Cardiac septum (tissue), 1 donor: ENCODE measurements at places on chromosomes 11 and 22. TPM values are rescaled to one million over a fixed set of nuclear protein-coding genes. Genes with fewer than 3 reads are reported as not detected.

ART5 gene
- total RNA-seq, result 1.4 TPM

DNA sequence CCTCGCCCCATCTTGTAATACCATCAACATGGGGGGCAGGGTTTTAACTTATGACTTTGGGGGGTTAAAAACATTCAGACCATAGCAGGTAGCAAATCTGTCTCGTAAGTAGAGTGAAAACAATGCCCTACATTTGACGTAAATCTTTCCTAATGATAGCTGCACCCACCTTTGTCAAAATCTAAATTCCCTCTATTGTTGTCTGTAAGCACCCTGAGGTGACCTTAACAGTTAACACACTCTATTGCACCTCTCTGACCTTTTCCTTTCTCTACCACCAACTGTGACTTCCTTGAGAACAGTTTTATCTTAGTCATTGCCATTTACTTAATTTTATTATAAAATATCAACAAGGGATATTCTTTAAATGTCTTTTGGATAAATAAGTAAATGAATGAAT is 1024.9 kb upstream of the CNTN5 start:
- DNase-seq, result no peak

- peak; percentile 81 for DNase-seq
Measured at GRCh38 chr11:123429913-123430720, at the start of gene GRAMD1B. TSS of gene GRAMD1B (plus strand) at chr11:123430269. CDS start at chr11:123430793, 524 bp downstream.

GRCh38 chr11:79906164-79906563 is 465.3 kb upstream of the TENM4 start:
- no peak for DNase-seq

DNA sequence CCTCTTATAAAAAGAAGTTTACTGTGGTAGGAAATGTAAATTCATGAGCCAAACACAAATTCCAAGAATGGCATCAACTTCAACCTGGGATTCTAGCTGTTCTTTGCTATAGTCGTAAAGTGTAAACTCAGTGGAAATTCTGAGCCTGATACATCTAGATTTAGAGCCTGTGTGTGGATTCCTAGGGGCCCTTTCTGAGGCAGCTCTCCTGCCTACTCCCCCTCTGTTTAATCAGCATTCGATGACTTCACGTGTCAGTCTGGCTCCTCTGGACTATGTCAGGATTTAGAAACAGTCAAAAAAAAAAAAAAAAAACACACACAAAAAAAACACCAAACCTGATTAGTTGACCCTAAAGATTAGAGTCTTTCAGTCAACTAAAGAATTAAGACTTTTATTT is 93.1 kb upstream of the SC5D start:
- DNase-seq, result no peak

GRCh38 chr22:42217019-42217751 is 53.3 kb downstream of the TCF20 start:
- no peak for DNase-seq

DNA sequence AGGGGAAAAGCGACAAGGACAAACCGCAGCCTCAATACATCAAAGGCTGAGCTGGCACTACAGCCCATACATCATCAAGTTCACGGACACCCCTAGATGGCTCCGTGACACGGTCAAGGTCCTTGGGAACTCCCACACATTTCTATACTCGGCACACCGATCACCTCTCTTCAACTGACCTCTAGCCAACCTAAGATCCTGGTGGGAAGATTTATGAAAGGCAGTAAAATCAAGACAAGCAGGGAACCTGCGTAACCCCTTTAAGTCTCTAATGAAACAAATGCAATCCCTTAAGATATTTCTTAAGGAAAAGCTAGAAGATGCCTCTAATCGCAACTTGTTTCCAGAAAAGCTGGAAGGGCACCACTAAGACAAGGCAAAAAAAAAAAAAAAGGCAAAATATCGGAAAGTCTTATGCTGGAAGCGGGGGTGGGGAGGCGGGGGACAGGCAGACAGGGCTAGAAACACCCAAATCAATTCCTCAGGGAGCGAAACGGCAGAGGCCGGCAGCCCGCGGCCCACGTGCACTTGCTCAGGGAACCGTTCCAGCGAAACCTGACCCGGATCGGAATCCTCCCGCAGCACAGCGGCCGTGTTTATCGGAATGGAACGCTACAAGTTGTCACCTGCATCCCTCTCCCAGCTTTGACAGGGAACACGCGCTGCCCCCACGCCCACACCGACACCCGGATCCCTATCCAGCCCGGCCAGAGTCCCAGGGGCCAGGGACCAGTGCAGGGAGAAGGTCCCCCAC is 1.4 kb downstream of the ARHGAP20 start:
- peak; percentile 73 for DNase-seq

DNA sequence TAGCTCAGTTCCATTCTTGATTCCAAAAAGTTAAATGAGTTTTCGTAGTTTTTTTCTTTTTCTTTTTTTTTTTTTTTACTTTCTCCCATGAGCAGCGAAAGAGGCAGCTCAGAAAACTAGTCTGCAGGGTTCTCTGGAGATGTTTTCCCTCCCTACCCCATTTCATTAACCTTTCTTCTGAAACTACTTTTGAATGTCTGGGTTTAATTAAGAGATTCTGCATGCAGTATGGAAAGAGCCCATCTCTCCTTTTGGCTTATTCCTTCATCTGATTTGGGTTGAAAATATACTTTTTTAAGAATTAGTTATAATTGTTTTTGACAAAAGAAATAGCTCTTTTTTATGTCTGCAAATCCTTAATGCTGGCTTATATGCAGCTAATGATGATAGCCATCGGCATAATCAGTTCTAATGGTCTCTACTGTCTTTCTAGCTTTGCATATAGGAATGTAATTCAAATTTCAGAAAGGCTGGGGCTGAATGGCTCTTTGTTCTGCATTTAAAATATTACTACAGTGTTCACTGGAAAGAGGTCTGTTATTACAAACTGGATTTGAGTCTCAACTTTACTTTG is 265.3 kb downstream of the FAT3 start:
- DNase-seq, result no peak
